ENCODE measurements at places on chromosomes 3 and 15. TPM values are rescaled to one million over a fixed set of nuclear protein-coding genes. Genes with fewer than 3 reads are reported as not detected.
A peak's percentile ranks its signal among the peaks of the same experiment; 100 is the strongest.

GRCh38 chr3:134326126-134326525 is 48.1 kb downstream of the AMOTL2 start:
- DNase-seq, result no peak

GRCh38 chr3:187014417-187014864 is 84.1 kb downstream of the ST6GAL1 start:
- DNase-seq, result no peak

DNA sequence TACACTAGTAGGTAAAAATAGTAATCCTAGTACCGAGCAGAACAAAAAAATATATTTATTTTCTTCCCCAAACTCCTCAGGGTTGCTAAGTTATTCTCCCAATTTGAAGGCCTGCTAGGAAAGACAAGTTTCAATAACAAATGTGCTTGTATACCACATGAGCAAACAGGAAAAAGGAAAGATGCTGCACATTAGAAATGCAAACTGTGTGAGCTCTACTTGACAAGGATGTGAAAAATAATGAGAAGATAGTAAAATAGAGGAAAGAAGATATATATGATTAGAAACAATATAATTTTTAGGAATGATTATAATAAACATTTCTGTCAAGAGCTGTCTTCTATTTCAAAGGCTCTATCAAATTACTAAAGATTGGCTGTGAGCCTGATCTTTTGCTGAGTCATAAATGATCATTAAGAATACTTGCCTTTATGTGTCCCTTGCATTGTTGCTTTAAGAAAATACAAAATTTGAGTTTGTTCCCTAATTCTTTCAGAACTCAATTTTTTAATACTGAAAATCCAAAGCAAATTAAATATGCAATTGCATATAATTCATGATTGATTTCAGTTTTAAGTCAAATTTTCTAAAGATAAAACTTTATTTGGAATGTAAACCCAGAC is 174.2 kb downstream of the NEK10 start:
- DNase-seq, result no peak

DNA sequence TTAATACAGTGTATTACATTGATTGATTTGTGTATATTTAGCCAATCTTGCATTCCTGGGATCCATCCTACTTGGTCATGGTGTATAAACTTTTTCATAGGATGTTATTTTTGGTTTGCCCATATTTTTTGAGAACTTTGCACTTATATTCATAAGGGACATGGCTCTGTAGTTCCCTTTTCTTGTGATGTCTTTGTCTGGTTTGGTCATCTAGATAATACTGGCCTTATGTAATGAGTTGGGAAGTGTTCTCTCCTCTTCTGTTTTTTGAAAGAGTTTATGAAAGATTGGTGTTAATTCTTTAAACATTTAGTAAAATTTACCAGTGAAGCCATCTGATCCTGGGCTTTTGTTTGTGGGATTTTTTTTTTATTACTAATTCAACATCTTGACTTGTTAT is 9.6 kb downstream of the CHST13 start:
- DNase-seq, result no peak

DNA sequence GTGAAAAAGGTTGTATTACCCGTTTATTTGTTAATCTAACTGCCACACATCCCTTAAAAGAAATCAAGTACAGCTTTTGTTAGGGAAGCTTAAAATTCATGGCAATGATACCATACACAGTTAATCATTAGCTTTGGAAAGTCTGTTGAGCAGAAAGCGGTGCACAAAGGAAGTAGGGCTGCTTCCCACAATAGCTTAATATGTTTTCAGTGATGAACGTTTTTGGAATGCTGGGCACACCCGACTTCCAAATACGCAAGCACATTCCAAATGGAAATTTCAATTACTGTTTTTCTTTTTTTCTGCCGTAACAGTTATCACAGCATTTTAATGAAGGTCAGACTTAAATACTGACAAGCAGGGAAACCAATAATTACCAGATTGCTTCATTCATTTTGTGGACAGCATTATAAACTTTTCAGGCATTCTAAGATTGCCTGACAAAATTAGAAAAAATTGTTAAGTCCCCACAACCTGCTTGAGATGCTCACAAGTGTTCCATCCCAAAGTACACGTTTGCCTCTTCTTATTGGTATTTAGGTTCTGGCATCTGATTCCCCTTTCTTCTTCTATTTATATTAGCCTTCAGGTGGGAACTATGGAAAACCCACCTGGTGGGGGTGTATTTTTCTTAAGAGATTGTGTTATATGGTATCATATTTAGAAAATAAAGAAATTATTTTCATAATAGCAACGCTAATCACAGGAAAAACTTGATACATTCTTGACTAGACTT is 1.1 kb upstream of the ECT2 start:
- DNase-seq, result no peak

GRCh38 chr3:167467848-167468611 is 5.8 kb downstream of the SERPINI2 start:
- DNase-seq, result no peak

GRCh38 chr3:12990781-12991480 is 82.3 kb downstream of the IQSEC1 start:
- DNase-seq, result no peak

GRCh38 chr3:72238010-72238691 is 453.2 kb upstream of the PROK2 start:
- no peak for DNase-seq

- no peak for DNase-seq
Measured at GRCh38 chr15:62752657-62753517, 289.7 kb upstream of the TPM1 start.

DNA sequence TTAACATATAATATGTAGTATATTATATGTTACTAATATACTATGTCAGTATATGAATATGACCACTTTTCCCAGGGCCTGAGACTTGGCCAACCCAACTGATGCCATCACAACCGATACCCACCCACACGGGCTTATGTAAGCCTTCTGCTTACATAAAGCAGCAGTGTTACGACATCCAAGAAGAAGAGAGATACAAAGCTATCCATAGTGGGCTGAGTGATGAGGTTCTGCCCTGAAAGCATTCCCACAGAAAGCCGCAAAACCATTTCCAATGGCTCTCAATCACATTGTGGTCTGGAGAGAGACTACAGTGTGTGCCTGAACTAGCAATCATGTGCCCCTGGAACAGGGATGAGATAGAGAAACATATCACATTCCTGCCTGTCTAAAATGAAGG is 177.9 kb downstream of the PLOD2 start:
- no peak for DNase-seq

DNA sequence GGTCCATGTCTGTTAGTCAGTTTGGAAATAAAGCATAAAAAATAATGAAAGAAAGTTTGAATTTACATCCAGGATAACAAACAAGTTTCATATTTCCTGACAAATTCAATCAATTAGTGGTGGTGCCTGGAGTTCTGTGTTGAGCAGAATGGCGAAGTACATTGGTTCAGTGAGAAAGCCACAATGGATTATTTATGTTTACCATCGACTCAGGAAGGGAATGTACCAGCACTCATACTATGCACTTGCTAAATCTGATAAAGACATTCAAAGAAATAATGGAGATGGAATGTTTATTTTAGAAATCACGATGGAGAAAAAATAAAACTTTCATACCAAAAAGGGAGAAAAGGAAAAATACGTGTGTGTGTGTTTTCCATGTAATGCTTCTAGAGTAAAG is 45.3 kb upstream of the MME start:
- DNase-seq, result no peak

DNA sequence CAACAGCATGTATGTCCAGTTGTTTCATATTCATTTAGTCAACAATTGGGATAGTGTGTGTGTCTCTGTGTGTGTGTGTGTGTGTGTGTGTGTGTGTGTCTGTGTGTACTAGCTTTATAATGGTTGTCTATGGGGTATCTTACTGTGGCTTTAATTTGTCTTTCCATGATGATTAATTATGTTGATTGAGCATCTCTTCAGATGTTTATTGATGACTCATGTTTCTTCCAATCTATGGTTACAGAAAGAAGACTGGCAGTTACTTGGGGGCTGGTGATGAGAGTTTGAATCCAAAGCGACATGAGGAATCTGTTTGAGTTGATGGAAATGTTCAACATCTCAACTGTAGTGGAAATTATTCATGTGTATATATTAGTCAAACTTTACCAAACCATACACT is 440.1 kb downstream of the ZNF385D start:
- no peak for DNase-seq

DNA sequence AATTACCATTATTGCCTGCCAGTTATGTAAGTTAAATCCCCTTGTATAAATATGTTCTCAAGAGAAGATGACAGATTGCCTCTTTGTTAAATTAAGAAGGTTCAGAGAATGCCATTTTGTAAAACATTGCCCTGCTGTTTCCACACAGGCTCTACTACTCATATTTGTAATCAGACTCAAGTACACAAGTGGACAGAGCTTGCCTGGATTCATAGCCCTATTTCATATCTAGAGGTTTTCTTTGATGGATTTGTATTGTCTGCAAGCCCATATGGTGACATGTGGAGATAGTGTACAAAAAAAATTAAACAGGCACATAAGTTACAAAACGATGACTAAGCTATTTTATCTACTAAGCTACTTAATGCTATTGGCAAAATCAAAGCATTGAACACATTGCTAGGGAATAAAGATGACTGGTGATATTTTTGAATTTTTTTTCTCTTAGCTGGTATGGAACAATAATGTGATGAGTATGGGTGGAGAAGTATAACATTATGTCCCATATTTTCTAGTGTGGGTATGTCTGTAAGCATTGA is 1286.6 kb upstream of the ALCAM start:
- no peak for DNase-seq

DNA sequence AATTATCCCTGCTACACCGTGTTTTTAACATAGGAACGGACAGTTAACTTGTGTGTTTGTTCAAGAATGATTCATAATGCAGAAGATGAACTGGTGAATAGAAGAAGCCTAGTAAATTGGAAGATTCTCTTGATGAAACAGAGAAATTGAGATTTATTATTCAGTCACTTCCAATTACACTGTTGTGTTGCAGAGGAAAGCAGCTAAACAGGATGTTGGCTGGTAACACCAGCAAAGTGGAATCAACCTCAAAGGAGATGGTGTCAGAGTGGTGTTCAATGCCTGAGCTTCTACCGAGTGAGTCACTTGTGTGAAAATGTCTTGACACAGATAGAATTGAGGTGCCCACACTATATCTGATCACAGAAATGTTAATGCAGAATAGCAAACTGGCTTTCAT is 399.6 kb downstream of the LPP start:
- no peak for DNase-seq

DNA sequence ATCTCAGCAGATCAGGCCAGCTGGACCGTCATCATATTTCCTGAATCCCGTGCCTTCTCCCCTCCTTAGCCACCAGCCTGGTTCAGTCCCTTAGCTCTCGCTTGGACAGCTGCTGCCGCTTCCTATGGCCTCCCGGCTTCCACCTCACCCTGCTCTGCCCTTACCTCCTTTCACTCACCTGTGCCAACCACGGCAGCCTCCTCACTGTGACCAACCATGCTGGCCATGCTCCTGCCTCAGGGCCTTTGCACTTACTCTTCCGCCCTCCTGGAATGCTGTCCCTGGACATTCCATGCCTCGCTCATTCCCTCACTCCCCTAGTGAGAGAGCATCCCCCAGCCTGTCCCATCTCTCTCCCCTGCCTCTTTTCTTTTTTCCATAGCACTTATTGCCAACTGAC is 19.2 kb downstream of the GRIP2 start:
- no peak for DNase-seq

DNA sequence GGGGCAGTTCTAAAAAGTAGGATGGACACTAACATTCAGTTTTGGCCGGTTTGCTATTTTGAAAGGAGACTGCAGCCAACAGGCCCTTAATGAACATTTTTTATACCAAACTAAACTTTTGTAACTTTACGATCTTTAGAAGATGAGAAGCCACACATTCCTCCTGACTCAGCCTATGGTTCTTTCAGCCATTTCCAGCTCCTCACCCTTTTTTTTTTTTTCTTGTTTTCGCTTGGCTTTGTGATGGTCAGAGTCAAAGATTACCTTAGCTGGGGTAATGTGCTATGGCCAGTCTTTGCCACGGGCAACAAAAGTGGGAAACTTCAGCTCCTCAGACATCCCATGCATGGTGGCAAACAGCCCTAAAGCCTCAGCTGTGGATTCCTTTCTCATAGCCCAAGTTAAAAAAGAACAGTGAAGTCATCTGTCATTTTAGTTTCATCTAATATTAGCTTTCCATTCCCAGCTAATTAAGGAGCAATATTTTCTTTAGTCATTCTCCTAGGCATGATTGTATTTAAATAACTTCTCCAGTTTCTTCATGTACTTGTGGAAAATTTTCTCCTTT is 368.7 kb downstream of the MFSD1 start:
- DNase-seq, result no peak

DNA sequence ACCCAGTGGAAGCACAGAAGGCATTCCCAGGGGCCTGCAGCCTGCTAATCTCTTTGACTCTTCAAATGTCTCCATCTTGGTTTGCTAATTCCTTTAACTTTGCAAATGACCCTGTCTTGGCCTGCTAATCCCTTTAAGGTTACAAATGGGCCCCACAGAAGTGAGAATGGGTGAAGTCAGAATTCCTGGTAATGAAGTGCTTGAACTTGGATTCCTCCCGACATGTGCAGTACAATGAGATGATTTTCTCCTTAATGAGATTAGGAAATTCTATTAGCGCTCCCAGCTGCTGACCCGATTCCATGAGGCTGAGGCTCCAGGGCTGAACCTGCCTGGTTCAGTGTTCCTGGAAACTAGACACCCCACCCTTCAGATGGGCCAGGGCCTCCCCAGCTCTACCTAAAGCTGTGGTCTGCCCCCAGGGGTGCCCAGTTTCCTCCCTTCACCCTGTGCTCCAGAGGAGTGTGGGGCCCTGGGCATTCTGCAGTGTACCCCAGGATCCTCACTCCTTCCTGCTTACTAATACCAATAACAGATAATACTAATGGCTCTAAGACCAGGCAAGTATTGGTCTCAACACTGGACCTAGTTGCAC is 47.4 kb downstream of the SCN5A start:
- no peak for DNase-seq

DNA sequence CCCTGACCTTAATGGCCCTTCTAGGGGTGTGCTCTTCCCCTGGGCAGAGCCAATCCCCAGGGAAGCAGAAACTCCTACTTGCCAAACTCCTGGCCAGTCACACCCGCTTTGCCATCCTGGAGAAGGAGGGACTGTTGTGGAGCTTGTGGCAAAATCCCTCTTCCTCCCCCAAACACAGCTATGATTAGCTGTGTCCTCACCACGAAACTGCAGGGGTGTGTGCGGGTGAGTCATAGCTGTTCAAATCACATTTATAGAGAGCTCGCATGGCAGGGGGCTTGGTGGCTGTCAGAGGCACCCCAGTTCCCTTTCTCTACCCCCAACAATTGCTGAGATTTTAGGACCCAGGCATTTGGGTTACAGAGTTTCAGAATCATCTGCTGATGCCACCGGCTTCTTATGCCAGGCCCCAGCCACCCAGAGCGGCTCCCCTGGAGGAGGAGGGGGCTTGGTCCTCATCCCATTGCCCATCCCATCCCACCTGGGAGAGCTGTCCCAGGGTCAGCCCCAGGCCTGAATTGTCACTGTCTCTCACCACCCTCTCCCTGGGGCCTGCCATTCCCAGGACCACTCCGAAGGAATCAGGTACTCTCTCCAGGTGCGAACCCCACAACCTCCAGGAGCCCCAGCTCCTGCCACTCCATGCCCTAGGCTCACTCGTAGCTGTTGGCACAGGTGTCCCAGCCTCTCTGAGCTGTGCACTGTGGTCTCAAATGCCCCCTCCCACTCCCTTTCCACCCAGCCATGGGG is 28.8 kb upstream of the MAGEF1 start:
- peak; percentile 26 for DNase-seq

The CCR8 gene
- total RNA-seq, result not detected

The KIAA1143 gene
- total RNA-seq, result 42.8 TPM

The SPESP1 gene
- total RNA-seq, result not detected

The CLDN18 gene
- total RNA-seq, result 0.11 TPM

The LPCAT4 gene
- total RNA-seq, result 29.2 TPM

The NXPE3 gene
- total RNA-seq, result 2.3 TPM

The GOLGA8R gene
- 0.04 TPM for total RNA-seq

The THOC7 gene
- total RNA-seq, result 67.8 TPM

The PARP6 gene
- total RNA-seq, result 42.9 TPM

Measured in K562 (cell line).